Right cardiac atrium (tissue), 5 donors: ENCODE measurements at places on chromosomes 12 and 14.

DNA sequence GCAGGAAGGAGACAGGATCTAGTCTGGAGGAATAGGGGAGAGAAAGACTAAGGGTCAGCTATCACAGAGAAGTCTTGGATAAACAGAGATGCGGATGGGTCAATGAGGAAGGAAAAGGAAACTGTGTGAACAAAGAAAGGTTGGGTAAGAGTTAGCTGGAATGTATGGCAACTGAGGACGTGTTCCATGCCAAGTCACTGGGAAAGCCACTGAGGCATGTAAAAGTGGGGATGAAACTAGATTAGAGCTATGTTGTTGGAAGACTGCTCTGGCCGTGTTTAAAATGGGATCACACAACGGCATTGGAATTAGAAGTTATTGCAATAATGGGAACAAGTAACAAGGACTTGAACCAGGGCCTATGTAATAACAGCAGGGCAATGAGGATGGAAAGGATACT is 3.9 kb upstream of the NR2C1 start:
- DNase-seq: no peak

- DNase-seq: no peak
Measured at GRCh38 chr14:74421981-74422380, 4.0 kb downstream of the SYNDIG1L start.

DNA sequence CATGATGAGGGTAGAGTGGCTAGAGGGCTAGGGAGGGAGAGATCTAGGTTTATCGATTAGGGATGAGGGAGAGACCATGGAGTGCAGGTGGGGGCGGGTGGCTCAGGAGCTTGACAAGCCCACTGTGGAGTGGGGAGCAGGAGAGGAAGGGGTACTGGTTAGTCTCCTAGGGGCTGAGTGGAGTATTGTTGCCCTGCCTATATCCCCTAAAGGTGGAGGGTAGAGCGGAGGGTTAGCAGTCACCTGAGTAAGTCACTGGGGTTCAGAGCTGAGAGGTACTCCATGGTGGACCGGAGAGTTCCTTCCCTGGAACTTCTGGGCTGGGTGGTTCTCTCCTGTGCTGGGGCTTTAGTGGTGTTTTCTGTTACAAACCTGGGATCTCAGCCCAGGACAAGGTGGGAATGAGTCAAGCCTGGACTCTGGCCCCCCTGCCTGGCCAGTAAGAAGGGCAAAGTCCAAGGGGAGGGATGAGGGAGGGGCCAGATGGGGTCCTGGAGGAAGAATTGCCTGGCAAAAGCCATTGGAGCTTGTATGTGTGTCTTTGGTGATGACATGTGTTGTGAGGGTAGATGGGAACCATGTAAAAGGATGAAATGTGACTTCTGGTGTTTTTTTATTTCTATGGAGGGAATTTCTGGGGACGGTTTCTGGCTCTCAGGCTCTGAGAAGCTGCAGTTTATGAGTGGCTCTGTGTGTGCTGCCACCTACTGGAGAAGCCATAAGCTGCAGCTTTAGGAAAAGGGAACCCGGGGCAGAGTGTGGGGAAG is at the start of gene CIDEB:
TSS of gene CIDEB (minus strand) at position 403 of the 767 bp plus-strand sequence. CDS start at position 284, 119 bp downstream.
- DNase-seq: no peak

DNA sequence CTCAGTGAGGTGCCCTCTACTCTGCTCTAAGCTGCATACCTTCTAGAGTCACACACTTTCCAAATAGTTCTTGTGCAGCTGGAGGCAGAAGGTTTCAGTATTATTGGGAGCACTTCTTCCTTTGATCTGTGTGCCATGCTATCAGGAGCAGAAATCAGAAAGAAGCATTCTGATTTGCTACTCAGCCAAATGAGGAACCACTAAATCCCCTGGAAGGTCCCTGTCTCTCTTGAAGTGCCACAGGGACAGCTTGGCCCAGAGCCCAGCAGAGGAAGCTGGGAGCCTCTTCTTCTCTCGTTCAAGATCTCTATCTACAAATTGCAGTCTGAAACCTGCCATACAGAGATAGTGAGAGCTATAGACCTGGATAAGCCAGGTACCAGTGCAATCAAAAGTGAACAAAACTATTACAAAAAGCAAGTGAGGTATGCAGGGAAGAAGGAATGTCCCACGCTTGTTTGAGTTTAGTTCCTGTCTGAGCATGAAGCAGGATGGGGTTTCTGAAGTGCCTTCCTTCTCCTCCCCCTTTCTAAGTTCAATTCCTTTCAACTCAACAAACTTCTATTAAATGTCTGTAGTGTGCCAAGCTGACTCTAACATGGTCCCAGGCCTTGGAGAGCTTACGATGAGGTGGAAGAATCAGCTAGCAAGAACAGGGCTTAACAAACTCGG is 100.9 kb upstream of the PARP11 start:
- no peak for DNase-seq

GRCh38 chr12:126193190-126193589 is 1128.0 kb downstream of the AACS start:
- DNase-seq: no peak

GRCh38 chr12:45243963-45244362 is 28.1 kb downstream of the ANO6 start:
- no peak for DNase-seq

- DNase-seq: no peak
Measured at GRCh38 chr14:90062822-90063539, 1.2 kb downstream of the KCNK13 start.

DNA sequence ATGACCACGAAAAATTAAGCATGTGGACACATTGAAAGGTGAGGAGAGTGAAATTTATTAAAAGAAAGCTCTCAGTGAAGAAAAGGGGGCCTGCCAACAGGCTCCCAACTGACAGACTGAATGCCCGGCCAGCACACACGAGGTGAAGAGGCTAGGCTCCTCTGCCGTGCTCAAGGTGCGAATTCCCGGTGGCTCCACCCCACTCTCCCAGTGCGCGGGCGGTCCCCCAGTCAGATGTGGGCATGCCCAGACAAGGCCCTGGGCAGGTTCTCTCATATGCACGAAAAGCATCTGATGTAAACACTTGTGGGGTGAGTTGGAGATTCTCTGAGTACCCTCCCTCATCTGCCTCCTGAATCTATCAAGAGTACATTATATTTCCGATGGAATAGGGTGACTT is 48.5 kb upstream of the OSBPL8 start:
- DNase-seq: no peak

- no peak for DNase-seq
Measured at GRCh38 chr14:76810525-76810924, 2.2 kb downstream of the ANGEL1 start.

- no peak for DNase-seq
Measured at GRCh38 chr12:19645823-19646222, 206.5 kb downstream of the AEBP2 start.

DNA sequence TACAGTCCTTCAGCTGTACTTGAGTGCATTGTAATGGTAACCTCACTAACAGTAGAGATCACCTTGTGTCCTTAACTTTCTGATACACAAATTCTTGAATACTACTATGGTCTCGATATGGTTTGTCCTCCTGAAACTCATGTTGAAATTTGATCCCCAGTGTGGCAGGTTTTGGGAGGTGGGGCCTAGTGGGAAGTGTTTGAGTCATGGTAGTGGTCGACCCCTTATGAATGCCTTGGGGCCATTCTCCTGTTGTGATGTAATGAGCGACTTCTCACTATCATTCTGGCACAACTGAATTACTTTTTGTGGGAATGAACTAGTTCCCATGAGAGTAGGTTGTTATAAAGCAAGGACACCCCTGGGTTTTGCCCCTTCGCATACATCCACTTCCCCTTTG is 52.3 kb downstream of the IPO8 start:
- DNase-seq: no peak
